Suppressor macrophage (primary cell): ENCODE measurements at places on chromosomes 1 and 21.

DNA sequence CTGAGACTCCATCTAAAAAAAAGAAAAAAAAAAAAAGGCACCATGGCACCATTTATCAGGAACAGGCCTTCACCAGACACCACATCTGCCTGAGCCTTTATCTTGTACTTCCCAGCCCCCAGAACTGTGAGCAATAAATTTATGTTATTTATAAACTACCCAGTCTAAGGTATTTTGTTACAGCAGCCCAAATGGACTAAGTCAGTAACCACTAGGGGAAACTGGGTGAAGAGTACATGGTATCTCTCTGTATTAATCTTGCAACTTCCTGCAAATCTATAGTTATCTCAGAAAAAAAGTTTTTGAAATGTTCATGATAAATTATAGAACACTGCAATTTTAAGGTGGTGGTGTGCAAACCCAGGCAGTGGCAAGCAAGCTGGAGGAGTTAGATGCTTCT is 114.3 kb downstream of the LAMC2 start:
- no peak for DNase-seq

DNA sequence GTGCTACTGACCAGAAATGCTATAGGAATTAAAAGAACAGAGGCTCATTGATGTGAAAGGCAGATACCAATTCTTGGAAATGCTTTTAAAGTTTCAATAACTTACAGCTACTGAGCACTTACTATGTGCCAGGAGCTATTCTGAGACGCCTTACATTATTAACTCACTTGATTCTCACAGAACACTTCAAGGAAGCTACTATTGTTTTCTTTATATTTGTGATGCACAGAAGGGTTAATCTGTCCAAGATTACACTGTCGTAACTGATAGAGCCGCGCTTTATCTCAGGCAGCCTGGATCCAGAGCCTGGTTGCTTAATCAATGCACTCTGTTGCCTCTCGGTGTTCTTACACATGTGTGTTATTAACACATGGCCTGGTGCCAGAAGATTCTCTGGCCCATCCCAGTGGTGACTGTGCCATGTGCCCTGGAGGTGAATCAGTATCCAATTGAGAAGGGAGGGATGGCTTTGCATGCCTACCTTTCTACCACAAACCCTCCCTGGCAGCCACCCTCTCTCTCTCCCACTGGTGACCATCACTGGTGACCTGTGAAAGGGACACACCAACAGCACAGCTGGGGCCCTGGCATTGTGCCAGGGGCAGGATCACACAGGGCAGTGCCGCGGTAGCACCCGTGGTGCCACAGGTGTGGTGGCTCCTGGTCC is 8.8 kb downstream of the FMO1 start:
- no peak for DNase-seq

- DNase-seq, result no peak
Measured at GRCh38 chr1:16178596-16179497, 23.0 kb upstream of the EPHA2 start.

GRCh38 chr1:113057006-113057405 is 16.0 kb upstream of the LRIG2 start:
- DNase-seq, result peak; percentile 30

- no peak for DNase-seq
Measured at GRCh38 chr1:183597656-183598347, 7.5 kb upstream of the NCF2 start.

- DNase-seq, result no peak
Measured at GRCh38 chr1:53957194-53957818, 11.2 kb downstream of the LRRC42 start.

GRCh38 chr1:173212952-173213491 is 5.9 kb upstream of the TNFSF4 start:
- DNase-seq, result no peak

DNA sequence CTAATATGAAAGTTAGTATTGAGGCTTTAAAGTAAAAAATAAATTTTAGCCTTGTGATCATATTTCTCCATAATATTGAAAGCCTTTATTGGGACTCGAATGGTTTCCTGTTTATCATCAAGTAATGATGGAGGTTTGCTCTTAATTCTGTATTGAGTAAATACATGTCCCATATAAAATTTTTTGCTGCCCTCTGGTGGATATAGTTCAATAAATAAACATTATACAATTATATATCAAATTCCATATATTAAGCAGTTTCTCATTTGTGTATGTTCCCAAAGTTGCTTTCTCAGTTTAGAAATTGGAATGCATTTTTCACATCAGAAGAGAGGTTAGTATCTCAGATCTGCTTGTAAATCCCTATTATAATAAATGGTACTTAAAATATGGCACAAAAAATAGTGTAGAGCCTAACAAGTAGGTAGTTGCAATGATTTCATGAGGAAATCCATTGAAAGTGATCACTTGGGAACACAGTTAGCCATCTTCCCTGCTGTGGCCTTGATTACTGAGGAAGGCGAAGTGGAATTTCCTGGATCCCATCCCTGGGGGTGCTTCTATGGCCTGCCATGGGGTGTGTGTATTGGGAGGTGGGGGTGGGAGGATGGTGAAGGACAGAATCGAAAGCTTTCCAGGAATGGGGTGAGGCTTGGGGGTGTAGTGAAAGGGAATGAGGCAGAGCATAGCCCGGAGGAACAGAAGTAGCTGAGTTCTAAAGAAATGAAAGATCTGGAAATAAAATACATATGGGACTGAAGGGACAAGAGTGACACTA is 84.1 kb upstream of the C21orf91 start:
- peak; percentile 31 for DNase-seq

GRCh38 chr1:20634594-20635084 is 1.4 kb downstream of the PINK1 start:
- DNase-seq, result no peak

DNA sequence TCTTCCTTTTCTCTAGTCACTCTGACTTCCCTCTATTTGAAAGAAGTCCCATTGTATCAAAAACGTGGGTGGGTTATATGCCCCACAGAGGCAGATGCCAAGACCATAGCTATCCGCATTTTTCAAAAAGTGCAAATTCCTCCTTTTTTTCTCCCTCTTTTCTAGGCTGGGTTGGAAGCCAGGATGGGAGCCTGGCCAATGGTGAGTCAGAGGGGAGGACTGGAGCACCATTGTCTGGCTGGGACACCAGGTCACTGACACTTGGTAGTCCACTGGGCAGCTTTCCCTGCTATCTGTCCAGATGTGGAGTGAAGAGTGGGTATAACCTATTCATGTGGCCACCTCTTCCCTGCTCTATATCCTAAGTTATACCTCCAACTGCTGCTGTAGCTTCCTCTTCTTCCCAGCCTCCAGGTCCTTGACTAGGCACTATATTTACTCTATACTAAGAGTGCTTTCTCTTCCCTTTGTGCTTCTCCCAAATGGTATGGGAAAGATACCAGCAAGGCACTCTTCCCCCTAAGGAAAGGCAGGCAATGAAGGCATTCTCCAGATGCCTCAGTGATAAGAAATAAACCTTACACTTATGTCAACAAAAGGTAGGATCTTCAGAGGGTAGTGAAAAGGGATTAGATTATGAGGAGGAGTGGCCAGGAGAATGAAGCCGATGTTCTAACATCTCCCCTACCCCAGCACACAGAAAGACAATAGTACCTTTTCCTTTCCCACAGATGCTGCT is 12.9 kb downstream of the PI4KB start:
- DNase-seq, result no peak

- no peak for DNase-seq
Measured at GRCh38 chr21:41965461-41966013, 11.7 kb upstream of the C2CD2 start.

DNA sequence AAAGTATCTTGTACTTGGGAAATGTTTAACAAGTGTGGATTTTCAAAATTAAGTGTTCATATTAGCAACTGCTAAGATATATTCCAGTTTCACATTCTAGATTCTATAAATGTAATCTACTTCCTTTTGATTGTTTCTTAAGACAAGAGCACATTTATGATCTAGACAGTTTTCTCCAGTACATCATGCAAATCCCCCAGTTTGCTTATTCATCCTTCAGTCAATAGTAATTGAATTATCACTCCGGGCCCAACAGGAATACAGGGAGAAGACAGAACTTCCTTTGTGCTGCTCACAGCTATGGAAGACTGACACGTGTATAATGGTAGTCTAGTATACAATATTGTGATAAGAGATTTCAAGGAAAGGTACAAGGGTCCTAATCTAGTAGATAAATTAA is 14.5 kb downstream of the PLA2G4A start:
- DNase-seq, result no peak

DNA sequence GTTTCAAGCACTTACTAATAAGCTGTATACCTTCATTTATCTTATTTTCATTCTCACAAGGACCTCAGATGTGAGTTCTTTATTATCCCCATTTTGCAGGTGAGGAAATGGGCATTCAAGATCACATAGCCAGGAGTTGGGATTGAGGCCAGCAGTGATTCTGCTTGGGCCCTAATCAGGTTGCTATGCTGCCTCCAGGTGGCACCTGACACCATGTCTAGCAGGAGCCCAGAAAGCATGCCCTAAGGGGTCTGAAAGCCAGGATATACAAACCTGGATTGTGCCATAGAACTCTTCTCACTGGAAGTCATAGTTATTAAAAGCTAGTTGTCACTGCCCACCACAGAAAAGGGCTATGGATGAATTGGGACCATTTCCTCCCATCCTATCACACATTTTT is 61.1 kb downstream of the FYB2 start:
- no peak for DNase-seq

DNA sequence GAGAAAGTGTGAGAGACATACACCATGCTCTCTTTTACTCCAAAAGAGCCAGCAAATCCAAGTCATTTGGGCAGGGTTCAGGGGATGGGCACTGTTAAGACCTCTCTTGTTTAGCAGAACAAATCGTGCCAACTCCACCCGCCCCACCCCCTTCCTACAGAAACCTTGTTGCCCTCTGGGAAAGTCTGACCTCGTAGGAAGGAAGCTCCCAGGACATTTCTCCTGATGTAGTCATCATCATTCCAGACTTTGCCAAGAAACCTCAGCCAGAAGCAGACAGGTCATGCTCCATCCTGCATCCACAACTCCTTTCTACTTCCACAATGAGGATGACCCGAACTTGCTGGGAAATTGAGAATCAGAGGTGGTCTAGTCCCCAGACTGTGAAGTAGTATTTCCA is 57.7 kb downstream of the UBE2T start:
- no peak for DNase-seq
